ENCODE measurements at places on chromosomes 7 and 10.

- no peak for DNase-seq
These were observed 841.5 kb downstream of the ANKRD7 start for GRCh38 chr7:119065966-119066365.

DNA sequence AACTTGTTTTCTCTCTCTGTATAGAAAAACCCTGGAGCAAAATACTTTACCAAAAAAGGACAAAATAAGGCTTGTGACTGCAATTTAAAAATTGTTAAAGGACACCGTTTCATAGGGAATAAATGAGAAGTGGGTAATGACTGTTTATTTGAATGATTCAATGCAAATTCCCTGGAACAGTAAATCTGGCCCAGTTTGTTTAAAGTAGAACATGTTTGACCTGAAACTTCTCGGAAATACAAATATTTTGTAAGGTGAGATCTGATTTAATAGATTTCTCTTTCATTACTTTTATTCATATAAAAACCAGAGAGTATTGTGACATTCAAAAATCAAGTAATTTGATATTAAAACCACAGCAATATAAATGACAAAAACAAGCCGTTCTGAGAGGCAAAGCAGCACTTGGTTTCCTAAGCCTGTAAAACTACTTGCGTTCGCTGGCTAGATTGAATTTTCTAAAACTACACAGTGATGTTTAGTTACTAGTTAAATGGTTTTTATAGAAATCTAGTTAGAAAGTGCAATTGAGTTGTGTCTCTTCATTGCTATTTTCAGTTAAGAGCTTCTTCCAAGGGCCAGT, 76.8 kb upstream of the PITRM1 start:
- no peak for DNase-seq

DNA sequence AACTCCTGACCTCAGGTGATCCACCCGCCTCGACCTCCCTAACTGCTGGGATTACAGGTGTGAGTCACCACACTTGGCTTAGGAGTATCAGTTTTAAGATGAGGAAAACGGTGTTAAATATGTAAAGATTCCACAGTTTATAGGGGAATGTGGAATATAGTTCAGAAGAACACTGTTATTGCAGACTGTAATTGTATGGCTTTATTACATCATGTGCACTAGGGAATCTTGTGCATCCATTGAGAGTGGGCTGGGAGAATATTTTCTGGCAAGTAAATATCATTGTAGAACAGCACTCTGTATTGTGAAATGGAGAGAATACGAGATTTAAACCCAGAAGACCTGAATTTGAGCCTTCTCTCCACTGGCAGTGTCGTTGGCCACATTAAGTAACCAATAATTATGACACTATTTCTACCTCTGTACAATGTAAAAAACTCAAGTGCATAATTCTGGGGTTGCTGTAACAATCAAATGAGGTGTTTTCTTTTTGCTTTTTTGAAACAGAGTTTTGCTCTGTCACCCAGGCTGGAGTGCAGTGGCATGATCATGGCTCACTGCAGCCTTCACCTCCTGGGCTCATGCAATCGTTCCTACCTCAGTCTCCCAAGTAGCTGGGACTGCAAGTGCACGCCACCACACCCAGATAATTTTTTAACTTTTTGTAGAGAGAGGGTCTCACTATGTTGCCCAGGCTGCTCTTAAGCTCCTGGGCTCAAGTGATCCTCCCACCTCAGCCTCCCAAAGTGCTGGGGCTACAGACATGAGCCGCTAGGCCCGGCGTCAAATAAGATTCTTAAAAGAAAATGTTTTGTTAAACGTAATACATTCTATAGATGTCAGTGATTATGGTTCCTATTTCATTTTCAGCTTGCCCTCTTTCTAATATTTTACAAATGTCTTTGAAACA, 12.0 kb upstream of the PARD3 start:
- peak; percentile 56 for DNase-seq

DNA sequence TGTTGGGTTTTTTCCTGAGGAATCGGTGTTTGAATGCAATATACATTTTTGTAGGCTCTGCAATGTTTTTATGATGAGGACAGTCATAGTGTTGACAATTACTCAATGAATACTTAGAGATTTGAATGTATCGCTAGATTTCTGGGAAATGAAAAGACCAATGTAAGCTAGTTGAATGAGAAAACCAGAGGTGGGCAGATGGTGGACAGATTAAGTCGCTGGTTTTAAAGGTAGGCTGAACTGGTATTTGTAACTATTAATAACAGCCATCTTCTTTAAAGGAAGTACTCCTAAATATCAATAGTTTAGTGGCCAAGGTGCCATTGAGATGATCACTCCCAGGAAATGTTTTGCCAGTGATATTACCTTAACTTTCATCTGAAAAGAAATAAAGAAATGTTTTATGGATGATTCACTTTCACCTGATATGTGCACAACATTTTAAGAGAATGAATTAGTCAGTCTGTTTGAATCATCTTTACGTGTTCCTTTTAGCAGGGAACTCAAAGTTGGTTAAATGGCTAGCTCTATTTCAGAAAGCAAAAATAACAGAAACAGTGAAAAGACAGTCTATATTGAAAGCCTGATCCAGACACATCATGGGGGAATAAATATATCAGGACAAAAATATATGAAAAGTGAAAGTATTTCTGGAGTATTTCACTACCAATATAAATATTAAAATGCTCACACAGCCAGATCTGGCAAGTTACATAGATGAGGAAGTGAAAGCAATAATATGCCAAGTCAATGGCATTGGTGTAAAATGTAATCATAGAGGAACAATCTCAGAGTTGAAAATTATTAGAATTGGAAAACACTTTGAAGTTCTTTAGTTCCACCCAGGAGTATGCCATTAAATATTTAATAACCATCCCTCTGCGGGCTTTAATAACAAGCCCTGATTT, 20.7 kb downstream of the MET start:
- DNase-seq, result no peak

DNA sequence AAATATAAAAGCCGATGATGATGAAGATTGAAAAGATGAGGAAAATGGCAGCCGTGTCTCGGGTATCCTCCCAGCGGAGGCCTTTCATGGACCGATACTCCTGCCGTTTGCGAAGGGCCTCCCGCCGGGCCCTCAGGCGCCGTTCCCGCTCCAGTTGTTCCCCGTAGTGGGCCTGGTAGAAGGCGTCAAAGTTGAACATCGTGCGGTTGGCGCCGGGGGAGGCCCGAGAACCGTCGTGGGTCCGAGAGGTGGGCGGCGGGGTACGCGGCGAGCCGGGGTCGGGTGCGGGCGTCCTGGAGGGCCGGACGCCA, 553 bp downstream of the DNAJC30 start:
- DNase-seq, result no peak

GRCh38 chr10:75475460-75476182, 44.2 kb downstream of the LRMDA start:
- peak; percentile 84 for DNase-seq

DNA sequence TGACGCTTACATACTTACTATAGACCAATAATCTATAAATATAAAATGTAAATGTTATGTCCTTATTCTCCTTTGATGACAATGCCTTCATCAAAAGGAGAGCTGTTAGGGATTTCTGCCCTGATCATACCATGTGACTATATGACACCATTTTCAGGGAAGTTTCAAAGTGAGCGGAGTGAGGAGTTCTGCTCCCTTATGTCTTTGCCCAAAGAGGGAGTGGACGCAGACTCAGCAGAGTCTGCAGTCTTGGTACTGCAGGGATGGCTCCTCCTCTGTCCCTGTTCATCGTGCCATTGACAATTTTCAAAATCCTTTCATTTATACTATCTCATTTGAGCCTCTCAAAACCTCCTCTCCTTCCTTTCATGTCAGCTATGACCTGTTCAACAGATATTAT, 27.9 kb downstream of the HYAL4 start:
- no peak for DNase-seq

DNA sequence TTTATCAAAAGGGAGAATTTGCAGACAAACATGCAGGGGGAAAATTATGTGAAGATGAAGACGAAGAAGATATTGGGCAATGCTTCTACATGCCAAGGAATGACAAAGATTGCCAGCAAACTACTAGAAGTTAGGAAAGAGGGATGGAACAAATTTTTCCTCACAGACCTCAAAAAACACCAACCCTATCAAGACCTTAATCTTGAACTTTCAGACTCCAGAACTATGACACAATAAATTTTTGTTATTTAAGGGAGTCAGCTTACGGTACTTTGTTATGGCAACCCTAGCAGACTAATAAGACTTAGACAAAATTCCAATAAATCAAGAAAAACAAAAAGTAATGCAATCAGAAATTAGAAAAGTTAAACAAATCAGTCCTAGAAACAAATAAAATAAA, 280.0 kb upstream of the GNAI1 start:
- no peak for DNase-seq

GRCh38 chr10:36801660-36802059, 323.7 kb upstream of the ANKRD30A start:
- no peak for DNase-seq

DNA sequence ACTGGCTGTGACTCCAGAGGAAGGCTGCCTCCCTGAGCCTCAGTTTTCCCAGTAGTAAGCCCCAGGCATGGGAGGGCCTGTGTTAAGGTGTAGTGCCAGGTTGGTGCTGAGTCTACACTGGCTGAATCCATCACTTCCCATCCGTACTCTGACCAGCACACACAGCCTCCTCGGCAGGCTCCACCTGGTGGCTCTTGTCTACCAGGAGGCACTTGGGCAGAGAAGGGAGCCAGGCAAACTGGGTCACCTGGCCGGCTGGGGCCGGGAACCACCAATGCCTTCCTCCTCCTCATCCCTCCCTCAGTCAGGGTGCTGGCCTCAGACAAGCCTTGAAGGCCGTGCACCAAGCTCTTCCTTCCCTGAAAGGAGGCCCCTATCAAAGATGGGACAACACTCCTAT, 75.7 kb downstream of the CHST15 start:
- no peak for DNase-seq

DNA sequence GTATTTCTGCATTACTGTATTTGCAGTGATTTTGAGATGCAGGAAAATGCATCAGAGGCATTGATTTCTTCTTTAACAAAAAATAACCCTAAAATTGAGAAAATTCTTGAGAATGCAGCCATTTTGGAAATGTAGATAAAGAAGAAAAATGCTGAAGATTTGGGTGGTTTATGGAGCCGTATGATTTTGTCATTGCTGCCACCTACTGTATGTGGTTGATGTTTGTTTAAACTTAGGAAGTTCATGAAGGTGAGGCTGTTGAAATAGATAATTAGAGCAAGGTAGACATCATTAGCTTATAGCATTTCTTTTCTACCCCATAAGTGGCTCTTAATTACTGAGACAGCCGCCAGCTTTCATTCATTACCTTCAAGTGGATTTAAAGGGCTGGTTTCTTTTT, 92.1 kb upstream of the SAMD8 start:
- DNase-seq, result peak; percentile 38

DNA sequence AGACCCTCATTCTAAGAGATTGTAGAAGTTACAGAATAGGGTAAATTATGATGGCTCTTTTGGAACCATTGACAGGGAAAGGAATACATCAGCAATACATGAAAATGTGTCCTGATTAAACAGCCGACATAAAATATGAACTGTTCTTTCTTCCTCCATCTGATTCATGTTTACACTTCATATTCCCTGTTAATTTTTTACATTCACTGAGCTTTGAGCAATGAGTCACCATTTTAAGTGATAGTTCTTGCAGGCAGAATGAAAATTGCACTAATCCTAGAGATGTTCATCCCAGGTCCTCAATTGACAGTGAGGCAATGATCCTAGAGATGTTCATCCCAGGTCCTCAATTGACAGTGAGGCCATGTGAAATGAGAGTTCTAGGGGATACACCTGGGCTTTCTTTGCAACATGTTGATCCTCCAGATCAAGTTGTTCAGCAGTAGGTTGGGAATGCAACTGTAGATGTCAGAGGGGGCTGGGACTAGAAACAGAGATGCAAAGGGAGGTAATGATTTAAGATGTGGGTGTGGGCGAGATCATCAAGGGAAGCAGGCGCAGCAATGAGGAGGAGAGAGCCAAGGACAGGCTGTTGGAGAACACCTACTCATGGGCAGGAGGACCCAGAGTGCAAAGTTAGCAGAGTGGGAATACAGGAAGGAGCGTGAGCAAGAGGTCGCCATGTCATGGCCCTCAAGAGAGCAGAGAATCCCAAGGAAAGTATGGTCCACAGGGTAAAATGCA, 138.7 kb downstream of the ZNF365 start:
- peak; percentile 75 for DNase-seq

- peak; percentile 4 for DNase-seq
These were observed 526 bp downstream of the ZNF248 start for GRCh38 chr10:37856881-37857286.

GRCh38 chr7:360454-361100, 70.6 kb downstream of the FOXL3 start:
- no peak for DNase-seq

DNA sequence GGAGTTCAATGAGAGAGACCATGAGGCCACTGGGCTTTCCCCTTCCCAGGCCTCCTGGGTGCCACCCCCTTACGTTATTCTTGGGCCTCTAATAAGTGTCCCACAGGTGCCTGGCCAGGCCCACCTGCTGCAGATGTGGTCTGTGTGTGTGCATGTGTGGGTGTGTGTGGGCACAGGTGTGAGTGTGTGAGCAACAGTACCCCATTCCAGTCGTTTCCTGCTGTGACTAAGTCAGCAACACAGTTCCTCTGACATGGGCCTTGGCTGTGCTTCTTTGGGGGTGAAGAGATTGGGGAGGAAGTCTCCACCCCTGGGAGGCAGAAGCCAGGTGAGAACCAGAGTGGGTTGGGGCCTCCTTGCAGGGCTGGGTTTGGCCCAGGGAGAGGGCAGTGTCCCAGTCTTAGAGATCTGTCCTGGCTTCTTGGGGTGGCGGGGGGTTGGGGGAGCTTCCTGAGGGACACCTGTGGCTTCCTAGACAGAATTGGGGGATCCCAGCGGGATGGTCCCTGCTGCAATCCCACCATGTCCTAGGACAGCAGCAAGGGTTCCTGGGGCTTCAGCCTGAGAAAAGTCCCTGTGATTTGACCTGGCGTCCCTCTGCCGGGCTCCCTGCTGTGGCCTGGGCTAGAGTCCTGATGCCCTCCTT, 4.1 kb upstream of the PILRB start:
- no peak for DNase-seq

- no peak for DNase-seq
These were observed 118.4 kb upstream of the PDLIM1 start for GRCh38 chr10:95408983-95409873.

DNA sequence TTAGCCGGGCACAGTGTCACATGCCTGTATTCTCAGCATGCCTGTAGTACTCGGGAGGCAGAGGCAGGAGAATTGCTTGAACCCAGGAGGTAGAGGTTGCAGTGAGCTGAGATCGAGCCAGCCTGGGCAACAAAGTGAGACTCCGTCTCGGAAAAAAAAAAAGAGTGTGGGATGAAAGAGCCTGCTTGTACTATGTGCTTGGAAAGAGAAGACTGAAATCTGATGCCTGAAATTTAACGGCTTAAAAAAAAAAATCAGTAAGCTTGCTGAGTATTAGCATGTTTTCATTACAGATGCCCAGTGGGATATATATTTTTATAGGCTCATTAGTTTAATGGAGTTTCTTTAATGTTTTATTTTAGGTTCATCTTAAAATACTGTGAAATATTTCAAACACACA, 4.2 kb downstream of the NT5C2 start:
- peak; percentile 37 for DNase-seq
